ENCODE measurements at places on chromosomes 3 and 15. TPM values are rescaled to one million over a fixed set of nuclear protein-coding genes. Genes with fewer than 3 reads are reported as not detected.

The ACAA1 gene
- 89.8 TPM for total RNA-seq

The GXYLT2 gene
- total RNA-seq: 10.9 TPM

The CPNE9 gene
- total RNA-seq: 54.6 TPM

The MKRN2OS gene
- not detected for total RNA-seq

The HHLA2 gene
- not detected for total RNA-seq

The PLA2G4D gene
- not detected for total RNA-seq

The SH2D7 gene
- not detected for total RNA-seq

The CCR9 gene
- total RNA-seq: not detected

The SEC22C gene
- total RNA-seq: 36.9 TPM

The TRPM1 gene
- total RNA-seq: not detected

The CPB1 gene
- total RNA-seq: not detected

The SLC24A5 gene
- total RNA-seq: not detected

The GABRR3 gene
- total RNA-seq: not detected

The CFAP100 gene
- total RNA-seq: not detected

The MYRIP gene
- 1.8 TPM for total RNA-seq

The SLITRK3 gene
- not detected for total RNA-seq

The MAP1A gene
- total RNA-seq: 301 TPM

The CYP1A1 gene
- 0.27 TPM for total RNA-seq

The CCR1 gene
- total RNA-seq: not detected

The ARHGAP11A gene
- 8.9 TPM for total RNA-seq

Data from glutamatergic neuron (in vitro differentiated cells).